ENCODE measurements at places on chromosomes 1 and 21. TPM values are rescaled to one million over a fixed set of nuclear protein-coding genes. Genes with fewer than 3 reads are reported as not detected.

The HCN3 gene
- 0.19 TPM for total RNA-seq

The FMO4 gene
- 0.96 TPM for total RNA-seq

The DISC1 gene
- 6.2 TPM for total RNA-seq

The COX20 gene
- 18.6 TPM for total RNA-seq

The CDCA8 gene
- 1.4 TPM for total RNA-seq

The TLR5 gene
- total RNA-seq = 0.28 TPM

The RORC gene
- total RNA-seq = not detected

The STK40 gene
- 18.6 TPM for total RNA-seq

The NTNG1 gene
- total RNA-seq = 1.3 TPM

The SRSF10 gene
- total RNA-seq = 77.8 TPM

The NEK2 gene
- 43.3 TPM for total RNA-seq

The SPRR2E gene
- not detected for total RNA-seq

The SLC6A17 gene
- total RNA-seq = 0.28 TPM

The RAP1GAP gene
- 0.56 TPM for total RNA-seq

The CHAF1B gene
- total RNA-seq = 1.4 TPM

The SEC16B gene
- total RNA-seq = 1.7 TPM

Measured in regular cardiac myocyte (primary cell).